ENCODE measurements at places on chromosomes 6 and 20.

DNA sequence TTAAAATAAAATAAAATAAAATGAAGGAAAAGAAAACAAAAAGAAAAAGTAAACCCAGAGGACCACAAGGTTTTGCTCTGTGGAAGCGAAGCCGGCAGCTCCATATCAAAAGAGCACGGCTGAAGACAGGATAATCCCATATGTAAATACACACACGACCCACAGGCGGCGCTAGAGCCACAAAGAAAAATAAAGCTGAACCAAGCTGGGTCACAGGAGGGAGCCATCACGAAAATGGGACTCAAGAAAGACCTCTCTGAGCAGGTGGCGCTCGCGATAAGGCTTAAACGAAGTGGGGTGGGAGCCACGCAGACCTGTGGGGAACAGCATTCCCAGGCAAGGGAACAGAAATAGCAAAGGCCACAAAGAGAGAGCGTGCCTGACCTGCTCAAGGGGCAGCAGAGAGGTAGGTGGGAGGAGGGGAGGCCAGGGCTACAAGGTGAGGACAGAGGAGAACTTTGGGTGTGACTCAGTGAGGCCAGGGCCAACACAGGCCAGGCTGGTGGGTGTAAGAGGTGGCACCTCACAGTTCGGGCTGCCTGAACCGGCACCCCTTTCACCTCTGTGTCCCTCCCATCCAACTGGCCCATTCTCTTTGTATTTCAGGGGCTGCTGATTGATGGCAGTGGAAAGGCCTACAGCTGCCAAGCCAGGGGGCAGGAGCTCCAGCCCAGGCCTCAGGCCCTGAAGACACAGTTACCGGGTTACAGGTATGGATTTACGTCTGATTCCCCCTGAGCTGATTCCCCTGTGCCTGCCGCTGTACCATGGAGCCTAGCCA lies 26.0 kb downstream of the PTGIS start:
- DNase-seq: peak; percentile 81

DNA sequence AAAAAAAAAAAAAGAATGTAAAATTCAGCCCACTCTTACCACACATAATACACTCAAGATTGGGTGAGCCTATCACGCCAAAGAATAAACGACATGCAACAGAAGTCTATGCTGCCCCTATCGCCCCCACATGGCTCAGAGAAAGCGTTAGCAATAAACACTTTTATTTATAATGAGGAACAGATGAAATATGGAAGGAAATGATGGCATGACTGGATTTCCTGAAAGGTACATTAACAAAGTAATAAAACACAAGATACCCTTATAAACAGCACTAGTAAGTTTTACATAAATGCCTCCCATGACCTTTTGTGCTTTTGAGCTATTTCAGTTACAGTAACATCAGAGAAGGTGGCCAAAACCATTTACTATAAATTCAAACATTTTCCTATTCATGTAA lies 71.4 kb upstream of the SCAF8 start:
- DNase-seq: no peak

DNA sequence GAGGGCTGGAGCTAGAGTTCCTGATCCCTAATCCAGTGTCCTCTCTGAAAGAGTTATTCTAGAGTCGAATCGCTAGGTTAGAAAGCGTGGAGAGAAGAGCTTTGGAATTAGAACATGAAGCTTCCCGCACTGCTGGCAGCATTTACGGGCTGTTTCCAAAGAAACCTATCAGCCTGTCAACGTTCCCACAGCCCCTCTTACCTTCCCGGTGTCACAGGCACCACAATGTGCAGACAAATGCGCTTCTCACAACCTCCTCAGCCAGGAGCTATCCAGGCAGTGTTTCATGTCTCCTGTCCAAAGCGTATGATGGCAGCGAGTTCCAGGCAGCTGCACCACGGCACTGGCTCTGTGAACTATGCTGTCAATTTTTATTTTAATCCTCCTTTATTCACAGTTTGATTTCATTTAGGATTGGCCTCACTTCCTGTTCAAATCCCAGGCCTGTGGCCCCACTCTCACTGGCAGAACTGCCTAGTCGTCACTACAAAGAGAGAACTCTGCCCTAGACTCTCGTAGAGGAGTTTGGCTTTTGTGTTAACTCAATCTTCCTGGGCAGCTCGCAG lies 322.8 kb upstream of the SOX4 start:
- no peak for DNase-seq

DNA sequence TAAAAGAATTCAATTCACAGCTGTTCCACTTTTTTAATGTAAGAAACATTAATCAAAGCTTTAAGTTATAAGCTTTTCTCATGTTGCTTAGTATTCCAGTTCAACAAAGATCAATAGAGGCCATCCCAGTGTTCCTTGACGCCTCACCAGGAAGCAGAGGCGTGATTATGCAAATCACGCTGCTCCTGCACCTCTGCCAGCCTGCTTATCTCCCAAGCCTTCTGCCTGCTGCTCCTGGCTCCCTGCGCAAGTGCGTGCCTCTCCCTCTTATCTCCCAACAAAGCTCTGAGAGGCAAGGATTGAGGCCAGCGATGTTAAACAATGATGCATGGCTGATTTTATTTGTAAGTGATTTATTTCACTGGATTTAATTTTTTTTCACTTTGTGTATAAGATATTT lies 42.8 kb downstream of the INSM1 start:
- no peak for DNase-seq

DNA sequence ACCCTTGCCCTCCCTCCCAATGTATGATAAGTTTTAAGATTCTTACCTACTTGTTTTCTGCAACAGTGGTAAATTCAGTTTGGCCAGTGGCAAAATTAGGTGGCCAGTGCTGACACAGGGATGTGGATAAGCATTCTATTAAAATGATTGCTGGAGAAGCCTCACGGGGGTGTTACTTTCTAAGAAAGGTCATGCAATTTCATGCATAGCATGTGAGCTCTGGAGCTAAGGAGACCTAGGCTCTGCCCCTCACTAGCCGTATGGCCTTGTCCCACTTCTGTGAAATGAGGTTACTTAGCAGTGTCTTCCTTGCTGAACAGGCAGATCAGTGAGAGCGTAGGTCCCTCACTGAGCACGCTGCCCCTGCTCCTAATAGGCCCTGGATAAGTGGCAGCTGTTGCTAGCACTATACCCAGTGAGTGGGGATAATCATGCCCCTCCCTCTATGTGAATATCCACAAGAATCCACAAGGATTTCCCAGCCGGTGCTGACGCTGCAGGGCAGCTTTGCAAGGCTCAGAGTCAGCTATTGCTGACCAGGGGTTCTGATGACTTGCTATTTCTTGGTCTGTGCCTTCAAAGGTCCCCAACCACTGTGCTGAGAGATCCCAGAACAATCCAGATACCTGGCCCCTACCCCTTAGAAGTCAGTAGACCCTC lies 86.5 kb upstream of the MRPS10 start:
- no peak for DNase-seq

Data from activated CD4-positive, alpha-beta T cell treated with anti-CD3 and anti-CD28 coated beads, Interleukin-10, Interleukin-2, amounts not matched to agents 100 ng/mL and 50 ng/mL, durations not matched to agents 16 hours and 8 hours (primary cell).